ENCODE measurements at places on chromosomes 3 and 15.

GRCh38 chr3:15281817-15282216 lies 50.6 kb downstream of the SH3BP5 start:
- DNase-seq: no peak

DNA sequence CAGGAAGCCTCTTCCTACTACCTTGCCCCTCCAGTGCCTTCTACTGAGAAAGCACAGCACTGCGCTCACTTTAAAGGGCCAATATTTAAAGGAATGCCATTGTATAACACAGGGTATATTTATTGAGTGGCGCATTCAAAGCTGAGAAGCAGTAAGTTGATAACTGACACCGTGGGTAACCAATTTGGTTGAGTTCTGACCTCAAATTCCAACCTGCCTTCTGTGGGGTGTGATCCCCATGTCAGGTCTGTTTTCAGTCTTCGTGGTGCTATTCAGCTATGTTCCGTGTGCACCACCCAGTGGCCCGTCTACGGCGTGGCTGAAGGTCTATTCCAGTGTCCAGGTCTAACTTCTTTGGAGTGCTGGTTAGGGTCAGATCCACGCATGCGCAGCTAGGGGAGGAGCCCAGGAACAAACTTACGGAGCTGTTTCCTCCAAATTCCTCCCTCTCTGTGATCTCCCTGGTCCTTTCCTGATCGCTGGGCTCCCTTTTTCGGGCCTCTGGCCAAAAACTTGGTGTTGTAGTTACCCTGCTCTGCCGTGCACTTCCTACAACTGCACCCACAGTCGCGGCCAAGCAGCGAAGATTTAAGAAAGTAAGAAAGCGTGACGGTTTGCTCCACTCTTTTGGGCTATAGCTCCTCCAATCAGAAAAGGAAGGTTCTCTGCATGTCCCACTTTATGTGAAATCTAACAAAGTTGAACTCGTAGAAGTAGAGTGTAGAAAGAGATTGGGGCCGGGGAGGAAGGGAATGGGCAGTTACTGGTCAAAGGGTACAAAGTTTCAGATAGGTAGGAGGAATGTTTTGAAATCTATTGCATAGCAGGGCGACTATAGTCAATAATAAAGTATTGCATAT lies 7.7 kb downstream of the LRRC2 start:
- DNase-seq: peak; percentile 78

DNA sequence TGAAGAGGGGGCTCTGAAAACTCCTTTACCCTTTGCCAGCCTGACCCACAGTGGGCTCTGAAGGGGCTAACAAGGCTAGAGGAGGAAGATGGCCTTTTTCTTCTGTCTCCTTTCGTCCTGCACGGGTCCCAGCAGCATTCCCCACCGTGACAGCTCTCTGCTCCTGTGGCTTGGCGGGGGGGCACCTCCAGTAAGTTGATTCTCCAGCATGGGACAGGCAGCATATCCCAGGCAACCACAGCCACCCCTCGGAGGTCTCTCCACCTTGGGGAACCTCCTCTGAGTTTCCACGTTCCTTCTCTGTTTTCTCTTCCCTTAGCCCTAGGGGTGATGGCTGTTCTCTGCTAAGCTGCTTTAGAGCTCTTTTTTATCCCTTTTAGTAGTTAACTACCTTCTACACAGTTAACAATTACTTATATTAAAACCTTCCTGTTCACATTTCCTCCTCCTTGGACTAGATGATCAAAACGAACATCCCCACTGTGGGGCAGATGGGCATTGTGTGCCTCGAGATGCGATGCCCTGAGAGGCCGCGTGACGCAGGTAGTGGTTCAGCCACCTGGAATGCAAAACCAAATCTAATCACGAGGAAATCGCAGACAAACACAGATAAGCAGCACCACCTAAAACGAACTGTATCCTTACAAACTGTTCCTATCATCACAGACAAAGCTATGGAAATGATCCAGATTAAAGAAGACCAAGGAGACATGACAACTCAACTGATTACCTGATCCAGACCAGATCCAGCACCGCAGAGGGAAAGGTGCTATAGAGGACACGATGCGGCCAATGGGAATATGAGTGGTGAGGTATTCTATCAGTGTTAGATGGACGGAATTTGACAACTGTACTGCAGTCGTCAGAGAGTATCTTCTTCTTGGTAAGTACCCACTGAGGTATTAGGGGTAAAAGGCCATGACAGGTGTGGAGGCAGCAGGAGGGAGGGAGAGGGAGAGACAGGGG lies 27.7 kb downstream of the TSPAN3 start:
- no peak for DNase-seq

GRCh38 chr3:87025661-87026645 lies 35.0 kb upstream of the VGLL3 start:
- no peak for DNase-seq

DNA sequence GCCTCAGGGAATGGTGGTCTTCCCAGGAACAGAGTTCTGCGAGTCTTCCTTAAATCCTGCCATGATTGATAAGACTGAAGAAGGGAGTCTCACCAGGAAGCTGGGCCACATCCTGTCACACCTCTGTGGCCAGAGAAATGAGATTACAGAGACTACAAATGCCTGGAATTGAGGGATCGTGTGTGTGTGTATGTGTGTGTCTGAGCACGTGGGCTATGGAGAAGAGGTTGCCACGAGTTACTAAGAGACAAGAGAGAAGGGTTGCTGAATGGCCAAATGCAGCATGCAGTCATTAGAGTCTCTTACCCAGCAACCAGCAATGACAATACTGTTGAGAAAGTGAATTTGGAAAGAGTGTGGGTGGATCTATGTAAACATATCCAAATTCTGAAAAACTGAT lies 443.1 kb downstream of the MFSD1 start:
- DNase-seq: no peak

Data from AML-193 (cell line).